ENCODE measurements at places on chromosomes 5 and 9. TPM values are rescaled to one million over a fixed set of nuclear protein-coding genes. Genes with fewer than 3 reads are reported as not detected.

The CHD1 gene
- total RNA-seq, result 80.6 TPM

The PDCD1LG2 gene
- total RNA-seq, result 1.5 TPM

The PLAC8L1 gene
- total RNA-seq, result 0.57 TPM

The ANKRD55 gene
- total RNA-seq, result 1.0 TPM

The CYLC2 gene
- total RNA-seq, result not detected

The PCDHA5 gene
- total RNA-seq, result not detected

The GPR150 gene
- 0.56 TPM for total RNA-seq

Data from activated CD4-positive, alpha-beta T cell treated with anti-CD3 and anti-CD28 coated beads, Interleukin-2, amount 10 ng/mL, durations not matched to agents 24 days and 14 days (primary cell).